ENCODE measurements at places on chromosomes 5 and 9. TPM values are rescaled to one million over a fixed set of nuclear protein-coding genes. Genes with fewer than 3 reads are reported as not detected.

The PCDHGA8 gene
- total RNA-seq, result 2.2 TPM

The PCDHGB2 gene
- total RNA-seq, result 2.8 TPM

DNA sequence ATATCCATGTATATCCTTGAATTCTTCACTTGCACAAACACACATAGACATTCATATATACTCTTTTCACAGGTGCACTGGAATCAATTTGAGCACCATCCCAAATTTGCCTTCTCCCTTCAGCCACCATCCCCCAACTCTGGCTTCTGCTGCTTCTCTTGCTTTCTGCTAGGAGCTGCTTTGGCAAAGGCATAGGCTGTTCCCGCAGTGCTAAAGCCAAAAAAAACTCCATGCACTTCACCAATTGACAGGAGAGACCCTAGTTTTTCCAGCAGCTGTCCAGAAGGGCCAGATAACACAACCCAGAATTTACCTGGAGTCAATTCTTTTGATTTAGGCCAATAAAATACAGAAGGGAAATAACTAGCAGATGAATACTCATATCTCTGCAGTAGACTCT lies 251.3 kb downstream of the NR2F1-AS1 start:
- DNase-seq, result no peak

DNA sequence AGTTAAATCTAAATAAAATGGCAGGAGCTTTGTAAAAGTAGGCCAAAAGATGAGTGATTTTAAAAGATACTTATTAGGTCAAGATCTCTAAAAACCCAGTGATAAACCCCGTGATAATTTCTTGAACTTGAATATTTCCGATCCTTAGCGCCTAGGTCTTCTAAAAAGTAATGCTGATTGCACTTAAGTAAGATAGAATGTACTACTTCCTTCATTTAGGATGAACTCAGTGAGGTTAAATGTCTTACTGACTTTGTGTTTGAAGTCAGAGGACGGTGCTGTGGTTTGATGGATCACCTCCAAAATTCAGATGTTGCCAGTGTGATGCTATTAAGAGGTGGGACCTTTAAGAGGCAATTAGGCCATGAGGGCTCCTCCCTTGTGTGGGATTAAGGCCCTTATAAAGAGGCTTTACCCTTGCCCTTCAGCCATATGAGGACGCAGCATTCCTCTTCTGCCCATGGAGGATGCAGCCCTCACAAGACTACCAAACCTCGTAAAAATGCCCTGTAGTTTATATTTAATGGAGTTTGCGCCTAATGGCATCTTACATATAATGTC lies 130.1 kb downstream of the TRIO start:
- no peak for DNase-seq

DNA sequence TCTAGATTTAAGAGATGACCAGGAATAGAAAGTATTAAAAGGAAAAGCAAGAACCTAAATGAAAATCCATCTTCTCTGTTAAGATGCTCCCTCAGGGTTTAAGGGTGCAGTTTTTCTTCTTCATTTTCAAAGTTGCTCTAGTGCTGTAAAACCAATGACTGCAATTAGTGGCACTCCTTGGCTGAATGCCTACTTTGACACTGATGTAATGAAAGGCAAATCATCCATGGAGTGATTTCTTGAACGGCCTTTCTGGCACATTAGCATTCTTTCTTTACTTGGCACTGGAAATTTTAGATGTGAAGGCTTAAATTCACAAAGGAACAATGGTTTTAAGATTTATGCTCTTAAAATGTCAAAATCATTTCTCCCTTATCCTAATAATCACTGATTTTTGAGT lies 19.3 kb upstream of the ISCA1 start:
- no peak for DNase-seq

DNA sequence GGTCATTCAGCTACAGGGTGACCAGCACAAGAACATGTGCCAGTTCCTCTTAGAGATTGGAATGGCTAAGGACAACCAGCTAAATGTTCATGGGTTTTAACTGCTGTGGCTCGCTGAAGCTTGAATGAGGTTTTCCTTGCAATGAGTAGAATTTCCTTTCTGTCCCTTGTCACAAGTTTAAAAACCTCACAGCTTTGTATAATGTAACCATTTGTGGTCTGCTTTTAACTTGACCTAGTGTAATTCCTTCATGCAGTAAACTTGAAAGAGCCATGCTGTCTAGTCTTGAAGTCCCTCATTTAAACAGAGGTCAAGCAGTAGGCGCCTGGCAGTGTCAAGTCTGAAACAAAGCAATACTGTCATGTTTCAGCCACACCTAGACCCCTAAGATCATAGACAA lies 181.3 kb upstream of the DMRT1 start:
- no peak for DNase-seq

- DNase-seq, result peak; percentile 1
These were observed 68.7 kb downstream of the ACTL7B start for GRCh38 chr9:108786901-108787689.

Measured in IMR-90 (cell line).